Stimulated activated CD4-positive, alpha-beta T cell treated with anti-CD3 and anti-CD28 coated beads, Interleukin-1b, Interleukin-23, amount 100 ng/mL, for 24 hours (primary cell): ENCODE measurements at places on chromosomes 6 and 20.

DNA sequence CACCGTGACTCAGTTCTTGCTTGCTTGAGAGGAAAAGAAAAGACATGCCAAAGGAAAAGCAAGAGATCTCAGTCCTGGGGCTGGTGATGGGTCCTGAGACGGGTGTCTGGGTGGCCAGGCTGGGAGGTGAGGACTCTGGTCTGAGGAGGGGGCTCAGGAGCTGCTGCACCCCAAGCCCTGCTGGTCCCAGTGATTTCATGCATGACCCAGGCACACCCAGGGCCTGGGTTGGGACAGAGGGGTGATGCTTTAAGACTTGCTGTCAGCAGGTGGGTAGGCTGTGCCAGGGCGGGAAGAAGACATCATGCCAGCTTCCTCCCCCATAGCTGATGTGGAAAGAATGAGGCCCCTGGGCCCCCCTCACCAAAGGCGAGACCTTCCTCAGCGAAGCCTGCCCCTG is 65.1 kb upstream of the PMEPA1 start:
- no peak for DNase-seq

DNA sequence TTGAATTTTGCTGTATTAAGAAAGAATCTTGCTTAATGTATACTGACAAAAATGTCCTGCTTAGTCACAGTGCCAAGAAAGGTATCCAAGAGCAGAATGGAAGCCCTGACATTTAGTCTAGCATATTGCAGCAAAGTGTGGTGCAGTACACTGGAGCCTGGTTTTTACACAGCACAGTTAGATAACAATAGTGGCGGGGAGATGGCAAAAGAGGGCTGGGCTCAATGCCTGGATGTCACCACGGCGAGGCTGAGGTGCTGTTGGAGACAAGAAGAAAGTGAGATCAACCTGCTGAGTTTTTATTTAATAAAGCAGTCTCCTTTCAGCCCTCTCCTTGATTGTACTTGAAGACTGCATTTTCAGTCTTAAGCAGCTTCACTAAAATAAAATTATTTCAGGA is 426.0 kb downstream of the LMBRD1 start:
- no peak for DNase-seq

GRCh38 chr6:22073516-22074198 is 223.2 kb downstream of the PRL start:
- DNase-seq: no peak

DNA sequence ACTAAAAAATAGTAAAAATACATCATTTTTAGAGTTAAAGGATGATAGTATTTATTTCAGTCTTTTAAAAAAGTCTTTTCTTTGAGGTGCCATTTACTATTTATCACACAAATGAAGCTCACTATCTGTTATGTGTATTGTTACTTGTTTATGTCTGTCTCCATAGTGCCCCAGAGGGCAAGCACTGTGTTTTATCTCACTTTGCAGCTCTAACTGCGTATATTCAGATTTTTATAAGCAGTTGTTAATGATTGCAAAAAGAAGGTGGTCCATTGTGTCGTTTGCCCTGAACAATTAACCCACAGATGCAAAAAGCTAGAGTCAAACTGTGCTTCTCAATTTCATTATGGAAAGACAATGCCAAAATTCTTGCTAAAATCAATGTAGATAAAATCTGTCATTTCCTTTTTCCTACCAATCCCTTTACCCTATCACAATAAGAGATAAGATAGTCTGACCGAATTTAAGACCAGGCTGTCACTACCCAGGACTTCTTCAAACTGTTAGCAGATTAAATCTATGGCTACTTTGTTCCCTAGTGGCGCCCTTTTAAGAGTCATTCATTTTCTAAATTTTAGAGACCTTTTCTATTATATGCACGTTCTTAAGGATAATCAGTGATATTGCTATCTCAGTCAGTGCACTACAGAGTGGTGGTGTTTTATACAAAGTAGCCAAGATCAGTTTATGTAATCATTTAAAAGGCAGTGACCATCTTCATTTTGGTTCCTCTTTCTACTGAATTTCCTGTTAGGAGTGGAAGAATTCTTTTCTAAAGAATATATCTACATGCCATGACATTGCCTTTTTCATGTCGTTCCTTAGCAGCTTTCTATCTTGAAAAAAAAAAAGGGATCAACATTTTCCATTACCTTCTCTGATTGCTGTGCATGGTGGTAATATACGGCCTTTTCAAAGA is 133.1 kb upstream of the PRDM1 start:
- no peak for DNase-seq

GRCh38 chr6:30880698-30881252 is 3.5 kb upstream of the DDR1 start:
- no peak for DNase-seq

DNA sequence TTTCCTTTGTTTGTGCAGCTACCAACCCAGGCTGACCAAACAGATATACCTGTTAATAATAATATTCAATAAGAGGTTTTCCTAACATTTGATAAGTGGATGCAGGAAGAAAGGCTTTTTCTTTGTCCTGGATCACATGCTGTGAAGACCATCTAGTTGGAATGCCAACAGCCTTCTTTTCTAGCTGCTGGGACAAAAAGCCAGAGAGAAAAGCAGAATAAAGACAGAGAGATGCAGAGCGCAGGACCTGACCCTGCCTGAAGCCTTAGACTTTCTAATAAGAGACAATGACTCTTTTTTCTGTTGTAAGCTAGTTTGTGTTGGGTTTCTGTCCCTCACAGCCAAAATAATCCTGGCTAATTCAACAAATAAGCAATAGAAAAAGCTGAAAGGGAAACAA is 308.2 kb downstream of the PHF3 start:
- DNase-seq: no peak

GRCh38 chr6:149111556-149112115 is 205.9 kb upstream of the TAB2 start:
- no peak for DNase-seq

DNA sequence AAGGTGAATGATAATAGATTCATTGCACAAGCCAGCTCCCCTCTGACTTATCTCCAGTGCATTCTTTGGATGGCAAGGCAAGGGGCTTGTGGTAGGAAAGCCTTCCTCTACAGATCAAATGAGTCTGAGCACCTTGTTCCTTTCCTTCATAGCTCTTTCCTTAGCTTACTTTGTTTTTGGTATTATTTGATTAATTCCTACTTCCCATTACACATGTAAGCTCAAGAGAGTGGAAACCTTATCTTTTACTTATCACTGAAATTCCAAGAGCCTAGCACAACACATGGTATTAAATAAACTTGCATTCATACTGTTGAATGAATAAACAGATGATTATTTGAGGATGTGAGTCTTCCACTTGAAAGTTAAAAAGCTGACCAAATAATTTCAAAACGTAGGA is 41.7 kb downstream of the FRK start:
- no peak for DNase-seq

- no peak for DNase-seq
These were observed 695.0 kb downstream of the COL12A1 start for GRCh38 chr6:74510878-74511277.

- DNase-seq: no peak
These were observed 8.3 kb downstream of the R3HDML start for GRCh38 chr20:44345147-44345546.

GRCh38 chr6:104046426-104046825 is 813.3 kb downstream of the HACE1 start:
- DNase-seq: no peak

DNA sequence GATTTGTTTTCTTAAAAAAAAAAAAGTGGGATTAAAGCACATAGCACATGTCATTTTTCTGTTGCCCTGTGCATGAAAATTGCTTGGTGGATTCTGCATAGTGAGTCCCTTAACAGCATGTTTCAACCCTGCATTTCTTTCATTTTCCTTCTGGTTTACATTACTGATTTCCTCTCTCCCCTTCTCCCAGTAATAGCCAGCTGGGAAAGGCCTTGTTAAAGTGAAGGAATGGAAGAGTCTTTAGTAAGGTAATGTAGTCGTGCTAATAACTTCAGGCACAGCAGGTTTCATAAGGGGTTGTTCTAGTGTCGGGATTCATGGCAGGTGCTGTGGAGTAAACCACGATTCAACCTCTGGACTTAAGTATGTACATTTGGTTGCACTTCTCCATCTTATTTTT is 202.4 kb downstream of the FARS2 start:
- DNase-seq: no peak

- DNase-seq: no peak
These were observed 117.9 kb downstream of the CDH4 start for GRCh38 chr20:61369731-61370520.

DNA sequence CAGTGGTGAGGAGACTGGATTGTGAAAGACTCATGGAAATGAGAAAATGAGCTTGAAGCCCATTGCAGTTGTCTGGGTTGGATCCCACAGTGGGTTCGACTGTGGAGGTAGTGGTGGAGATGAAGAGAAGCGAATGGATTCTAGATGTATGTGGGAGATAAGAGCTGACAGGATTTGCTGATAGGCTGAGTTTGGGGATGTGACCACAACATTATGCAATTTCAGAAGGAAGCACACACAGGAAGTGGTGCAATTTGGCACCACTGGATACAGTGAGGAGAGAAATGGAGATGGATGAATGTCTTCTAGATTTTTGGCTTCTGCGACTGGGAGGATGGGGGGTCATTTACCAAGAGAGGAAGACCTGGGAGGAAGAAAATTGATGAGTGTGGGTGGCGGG is 64.4 kb upstream of the MAFB start:
- no peak for DNase-seq

- no peak for DNase-seq
These were observed 30.8 kb upstream of the HLA-DOA start for GRCh38 chr6:33040157-33040556.

GRCh38 chr6:131868836-131869235 is 61.0 kb downstream of the ENPP1 start:
- DNase-seq: no peak

DNA sequence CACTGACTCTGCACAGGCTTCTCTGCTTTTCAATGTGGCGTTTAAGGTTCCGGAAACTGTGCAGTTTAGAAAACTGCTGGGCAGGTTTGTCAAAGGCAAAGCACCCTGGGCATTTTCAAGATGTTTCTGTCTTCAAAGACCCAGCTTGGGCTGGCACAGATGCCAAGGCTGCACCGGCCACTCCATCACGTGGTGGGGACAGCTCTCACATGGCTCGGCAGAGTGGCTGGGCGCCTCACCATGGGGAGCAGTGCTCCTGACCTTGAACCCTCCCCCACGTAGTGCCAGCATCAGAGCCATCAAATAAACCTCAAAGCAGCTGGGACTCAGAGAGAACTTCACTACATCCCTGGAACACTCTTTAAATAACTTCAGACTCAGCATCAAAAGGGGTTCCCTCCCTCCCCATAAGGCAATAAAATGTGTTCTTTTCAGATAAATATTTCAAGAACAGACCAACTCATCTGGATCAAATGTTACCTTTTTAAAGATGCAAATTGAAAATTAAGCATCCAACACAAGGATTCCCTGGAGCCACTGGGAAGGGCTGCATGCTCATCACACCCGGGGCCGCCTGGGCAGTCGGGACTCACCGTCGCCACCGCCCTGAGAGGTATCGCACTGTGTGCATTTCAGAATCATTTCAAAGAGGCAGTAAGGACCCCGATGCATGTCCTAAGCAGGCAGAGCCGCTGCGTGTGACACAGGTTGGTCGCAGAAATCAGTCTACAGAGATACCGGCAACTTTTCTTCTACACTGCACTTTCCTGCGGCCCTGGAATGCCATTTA is 157.1 kb downstream of the CDH4 start:
- DNase-seq: no peak

GRCh38 chr6:119314885-119315272 is 34.7 kb downstream of the MAN1A1 start:
- DNase-seq: no peak

DNA sequence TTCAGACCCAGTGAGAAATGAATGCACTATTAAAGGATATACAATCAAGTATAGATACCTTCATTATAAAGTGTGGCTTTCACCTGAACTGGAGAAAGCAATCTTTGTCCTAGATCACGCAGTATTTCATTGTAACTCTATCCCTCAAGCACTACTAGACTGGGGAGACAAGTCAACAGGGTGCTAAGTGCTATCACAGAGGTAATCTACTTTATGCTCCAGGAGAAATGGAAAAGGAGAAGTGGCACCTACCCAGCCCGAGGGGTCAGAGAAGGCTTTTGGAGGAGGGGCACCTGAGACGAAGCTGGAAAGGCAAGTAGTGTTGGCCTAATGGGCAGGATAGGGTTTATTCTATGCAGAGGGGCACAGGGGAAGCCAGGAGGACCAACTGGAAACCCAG is 17.1 kb downstream of the ZHX3 start:
- DNase-seq: no peak

- no peak for DNase-seq
These were observed 16.9 kb downstream of the SNPH start for GRCh38 chr20:1282966-1283365.

DNA sequence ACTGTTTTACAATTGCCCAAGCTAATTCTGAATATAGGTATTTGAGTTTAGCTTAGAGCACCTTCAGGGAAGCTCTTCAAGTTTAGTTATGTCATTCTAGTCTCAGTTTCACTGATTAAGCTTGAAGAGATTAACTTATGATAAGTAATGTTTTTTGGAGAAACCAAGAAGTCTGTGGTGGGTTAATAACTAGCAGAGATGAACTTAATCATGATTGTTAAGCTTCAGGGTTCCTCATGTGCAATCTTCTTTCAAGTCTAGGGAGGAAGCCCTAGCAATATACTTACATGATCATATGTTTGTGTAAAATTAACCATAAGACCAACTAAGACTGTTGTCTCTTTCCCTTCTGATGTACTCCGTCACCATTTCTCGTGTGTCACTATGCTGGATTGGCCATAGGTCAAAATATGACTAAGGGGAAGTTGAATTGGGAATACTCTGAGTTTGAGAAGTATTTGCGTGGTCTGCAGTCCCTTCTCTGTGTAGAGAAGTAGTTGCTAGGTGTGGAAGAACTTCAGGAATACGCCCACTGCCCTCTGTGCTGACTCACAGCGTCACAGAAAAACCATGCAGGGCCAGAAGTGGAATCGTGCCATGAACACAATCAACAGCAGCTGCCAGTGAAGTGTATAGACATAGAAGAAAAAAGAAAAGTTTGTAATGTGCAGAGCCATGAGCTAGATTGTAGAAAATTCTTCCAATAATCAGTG is 88.3 kb downstream of the SH3BGRL2 start:
- DNase-seq: no peak

DNA sequence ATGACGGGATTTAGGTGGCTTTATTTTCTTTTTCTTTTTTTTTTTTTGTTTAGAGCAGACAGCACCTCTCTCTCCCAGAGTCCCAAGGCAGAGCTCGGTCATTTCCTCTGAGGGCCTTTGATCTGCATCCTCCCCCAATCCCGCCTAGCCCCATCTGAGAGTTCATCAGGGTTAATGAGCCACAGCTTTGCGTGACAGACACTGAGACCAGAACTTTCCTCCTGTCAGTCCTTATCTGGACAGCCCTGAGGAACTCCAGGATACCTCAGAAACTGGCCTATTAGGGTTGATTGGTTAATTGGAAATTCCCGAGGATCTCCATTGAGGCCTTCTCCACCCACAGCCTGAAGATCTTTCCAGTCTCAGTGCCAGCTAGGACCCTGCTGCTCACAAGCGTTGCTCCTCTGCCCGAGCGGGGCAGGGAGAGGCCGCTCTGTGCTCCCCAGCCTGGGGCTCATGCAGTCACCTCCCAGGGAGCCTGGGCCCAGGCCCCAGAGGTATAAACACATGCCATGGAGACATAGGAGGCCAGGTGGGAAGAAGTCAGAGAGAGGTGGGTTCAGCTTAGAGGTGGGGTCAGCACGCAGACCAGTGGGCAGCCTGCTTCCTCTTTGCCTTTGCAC is 1.4 kb upstream of the LRRN4 start:
- DNase-seq: no peak

- DNase-seq: no peak
These were observed 54.7 kb downstream of the TRAM2 start for GRCh38 chr6:52522151-52522626.
